Forelimb muscle (tissue), 1 donor: ENCODE measurements at places on chromosomes 3 and 15.

DNA sequence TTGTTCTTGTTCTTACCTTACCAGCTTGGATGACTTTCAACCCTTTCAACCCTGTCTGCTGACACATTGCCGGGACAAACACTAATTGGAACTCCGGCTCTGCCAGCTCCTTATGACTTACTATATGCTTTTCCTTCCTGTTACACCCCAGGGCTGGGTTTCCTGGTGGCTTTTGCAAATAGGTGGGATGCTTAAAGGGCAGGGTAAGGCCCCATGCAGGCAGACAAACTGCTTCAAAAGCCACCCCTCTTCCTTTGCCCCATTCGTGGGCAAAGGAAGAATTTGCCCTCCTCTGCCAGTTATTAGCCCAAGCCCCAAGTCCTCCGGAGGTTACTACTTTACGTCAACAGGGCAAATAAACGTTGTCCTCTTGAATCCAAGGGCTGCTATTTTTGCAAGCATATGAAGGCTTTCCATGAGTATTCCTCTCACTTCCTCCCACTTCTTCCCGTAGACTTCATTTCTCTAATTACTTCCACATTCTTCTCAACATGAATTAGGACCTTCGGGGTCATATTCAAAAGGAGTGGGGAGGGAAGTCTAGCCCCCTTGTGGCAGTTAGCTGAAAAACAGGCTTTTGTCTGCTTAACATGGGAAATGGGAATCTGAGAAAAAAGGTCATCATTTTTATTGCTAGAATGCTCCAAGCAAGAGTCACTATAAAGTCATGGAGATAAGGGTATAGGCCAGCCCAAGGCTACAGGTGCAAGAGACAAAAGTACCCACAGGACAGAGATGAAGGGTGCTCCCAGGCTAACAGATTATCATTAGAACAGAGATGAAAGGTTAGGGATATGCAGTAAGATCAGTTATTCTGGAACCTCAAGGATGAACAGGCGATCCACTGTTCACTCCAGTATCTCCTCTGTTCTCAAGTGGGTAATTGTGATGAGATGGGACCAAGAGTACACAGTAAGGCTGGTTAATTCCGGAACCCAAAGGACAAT is 56.3 kb upstream of the FSTL1 start:
- DNase-seq = no peak

DNA sequence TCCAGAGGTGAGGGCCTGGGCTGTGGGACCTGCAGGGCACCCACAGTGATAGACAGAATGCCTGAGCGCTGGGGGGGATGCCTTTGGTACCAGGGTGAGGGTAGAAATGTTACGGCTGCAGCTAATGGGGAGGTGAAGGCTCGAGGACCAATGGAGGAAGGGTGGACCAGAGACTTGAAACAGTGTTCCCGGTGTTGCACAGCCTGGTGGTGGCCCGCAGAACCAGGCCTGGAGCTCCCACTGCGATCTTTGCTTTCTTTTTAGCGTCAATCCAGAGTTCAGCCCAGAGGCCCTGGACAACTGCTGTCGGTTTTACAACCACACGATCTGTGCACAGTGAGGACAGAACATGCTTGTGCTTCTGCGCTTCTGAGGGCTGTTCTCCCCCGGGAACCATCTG is 36.8 kb upstream of the PDE8A start:
- DNase-seq = no peak

DNA sequence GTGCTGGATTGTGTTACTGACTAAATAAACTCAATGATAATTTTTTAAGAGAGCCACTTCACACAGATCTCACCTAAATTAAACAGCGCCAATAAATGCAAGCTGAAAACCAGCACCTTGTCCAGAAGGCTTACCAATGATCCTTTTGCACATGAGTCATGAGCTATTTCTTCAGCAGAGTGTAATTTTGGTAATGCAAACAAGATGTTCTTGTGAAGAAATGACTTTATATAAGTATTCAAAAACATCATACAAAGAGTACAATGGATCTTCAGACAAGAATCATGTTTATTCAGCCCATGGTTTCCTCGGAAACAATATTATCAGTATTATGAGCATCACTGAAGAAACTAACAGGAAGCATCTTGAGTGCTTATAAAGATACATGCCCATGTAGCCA is 263.8 kb upstream of the UBE2E2 start:
- DNase-seq = peak; percentile 45

DNA sequence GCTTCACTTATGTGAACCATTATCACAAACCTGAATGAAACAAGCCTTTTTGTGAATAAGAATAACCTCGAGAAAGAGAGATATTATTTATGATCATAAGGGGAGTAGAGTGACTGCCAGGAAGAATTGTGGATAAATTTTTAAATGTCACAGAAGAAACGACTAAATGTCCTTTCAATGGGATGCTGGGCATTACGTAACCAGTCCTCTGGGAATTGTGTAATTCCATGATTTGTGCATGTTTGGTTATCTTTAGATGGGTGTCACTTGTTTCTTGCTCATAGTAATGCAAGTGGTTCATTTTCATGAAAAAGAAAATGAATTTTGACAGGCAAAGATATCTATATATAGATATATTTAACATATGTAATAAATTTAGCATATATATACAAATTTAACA is 379.5 kb upstream of the AGTR1 start:
- DNase-seq = no peak

GRCh38 chr3:181709537-181710279 is 2.0 kb upstream of the SOX2 start:
- no peak for DNase-seq

GRCh38 chr3:142987080-142987700 is 14.2 kb upstream of the U2SURP start:
- no peak for DNase-seq

- no peak for DNase-seq
These were observed 10.6 kb downstream of the LAMP3 start for GRCh38 chr3:183151821-183152351.

DNA sequence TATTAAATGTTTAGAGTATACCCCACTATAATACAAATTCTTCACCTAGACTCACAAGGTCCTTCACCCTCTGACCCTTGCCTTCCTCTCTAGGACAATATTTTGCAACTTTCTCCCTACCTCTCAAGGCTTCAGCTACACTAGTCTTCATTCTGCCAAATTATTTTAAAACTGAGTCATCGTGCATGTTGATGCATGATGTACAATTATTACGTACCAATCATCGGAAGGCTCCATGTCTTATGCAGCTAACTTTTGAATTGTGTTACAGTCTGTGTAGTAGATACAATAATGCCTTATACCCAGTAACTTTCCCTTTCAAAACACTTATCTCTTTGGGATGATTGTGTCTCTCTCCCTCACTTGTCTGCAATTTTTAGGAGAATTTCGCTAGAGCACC is 98.5 kb upstream of the ROBO2 start:
- no peak for DNase-seq

GRCh38 chr3:16332904-16333426 is 68.0 kb downstream of the OXNAD1 start:
- no peak for DNase-seq

GRCh38 chr15:84103345-84103744 is 132.2 kb upstream of the GOLGA6L4 start:
- DNase-seq = no peak

- no peak for DNase-seq
These were observed 186.6 kb downstream of the RAP2B start for GRCh38 chr3:153348457-153349107.

DNA sequence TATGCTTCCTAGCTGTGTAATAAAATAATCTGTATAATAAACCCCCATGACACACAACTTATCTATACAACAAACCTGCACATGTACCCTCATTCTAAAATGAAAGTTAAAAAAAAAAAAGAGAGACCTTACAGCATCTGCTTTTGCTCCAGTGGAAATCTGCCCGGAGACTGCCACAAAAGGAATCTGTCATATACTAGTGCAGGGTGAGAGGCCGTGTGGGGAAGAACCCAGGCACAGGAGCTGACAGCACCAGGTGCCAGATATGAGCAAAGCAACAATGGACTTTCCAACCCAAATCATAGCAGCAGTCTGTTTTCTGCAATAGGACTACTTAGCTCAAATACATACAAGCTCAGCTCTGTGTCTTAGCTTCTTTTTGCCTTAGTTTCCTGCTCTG is 346.5 kb downstream of the ROBO1 start:
- no peak for DNase-seq

GRCh38 chr3:65521032-65521431 is 517.7 kb downstream of the MAGI1 start:
- no peak for DNase-seq
